ENCODE measurements at places on chromosomes 6 and 20.

GRCh38 chr6:170165085-170165470, 125.8 kb downstream of the DLL1 start:
- DNase-seq, result no peak

DNA sequence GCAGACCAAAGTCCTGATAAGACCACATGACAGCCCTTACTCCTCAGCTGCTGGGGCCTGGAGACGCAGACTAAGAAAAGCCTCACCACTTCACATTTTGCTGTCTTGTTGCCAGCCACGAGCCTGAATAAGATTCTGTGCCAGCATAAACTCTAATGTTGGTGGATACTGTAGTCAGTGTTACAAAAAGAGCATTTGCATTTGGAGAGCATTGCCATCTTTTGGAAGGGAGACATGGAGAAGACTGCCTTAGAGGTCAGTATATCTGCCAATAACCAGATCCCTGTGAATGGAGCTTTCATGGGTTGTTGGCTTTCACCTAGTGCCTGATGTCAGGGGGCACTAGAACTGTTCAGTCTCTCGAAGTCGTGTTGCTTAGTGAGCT, 315.2 kb downstream of the ZFAND3 start:
- DNase-seq, result no peak

DNA sequence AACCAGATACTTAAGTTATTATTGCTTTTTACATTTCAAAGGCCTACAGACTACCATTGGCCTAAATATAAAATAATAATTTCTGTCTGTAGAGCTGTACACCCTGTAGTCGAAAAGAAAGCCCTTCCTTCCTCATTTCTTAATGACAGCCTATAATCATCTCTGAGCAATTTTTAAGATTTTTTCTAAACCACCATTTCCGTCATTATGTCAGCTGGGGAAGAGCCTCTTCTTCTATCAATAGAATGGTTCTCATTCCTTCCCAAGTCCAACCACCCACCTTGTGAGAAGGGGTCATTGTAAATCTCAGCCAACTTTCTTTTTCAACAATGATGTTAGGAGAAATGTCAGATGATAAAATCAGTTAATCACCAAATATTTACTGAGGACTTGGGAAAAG, 91.8 kb downstream of the PLEKHG1 start:
- no peak for DNase-seq

GRCh38 chr6:150377211-150377781, 8.5 kb downstream of the IYD start:
- DNase-seq, result no peak

DNA sequence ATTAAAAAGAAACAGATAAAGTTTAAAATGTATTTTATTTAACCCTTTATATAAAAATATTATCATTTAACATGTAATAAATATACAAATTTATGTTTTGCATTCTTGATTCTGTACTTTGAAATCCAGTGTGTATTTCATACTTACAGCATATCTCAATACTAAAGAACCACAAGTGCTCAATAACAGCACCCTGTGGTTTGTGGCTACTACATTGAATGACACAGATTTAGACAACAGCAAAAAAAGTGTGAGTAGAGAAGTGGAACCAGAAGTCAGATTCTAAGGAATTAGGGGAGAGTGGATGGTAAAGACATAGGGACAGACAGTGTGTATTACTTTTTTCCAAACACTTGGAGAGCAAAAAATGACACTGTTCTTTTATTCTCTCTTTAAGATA, 524.5 kb downstream of the BMP2 start:
- DNase-seq, result no peak

DNA sequence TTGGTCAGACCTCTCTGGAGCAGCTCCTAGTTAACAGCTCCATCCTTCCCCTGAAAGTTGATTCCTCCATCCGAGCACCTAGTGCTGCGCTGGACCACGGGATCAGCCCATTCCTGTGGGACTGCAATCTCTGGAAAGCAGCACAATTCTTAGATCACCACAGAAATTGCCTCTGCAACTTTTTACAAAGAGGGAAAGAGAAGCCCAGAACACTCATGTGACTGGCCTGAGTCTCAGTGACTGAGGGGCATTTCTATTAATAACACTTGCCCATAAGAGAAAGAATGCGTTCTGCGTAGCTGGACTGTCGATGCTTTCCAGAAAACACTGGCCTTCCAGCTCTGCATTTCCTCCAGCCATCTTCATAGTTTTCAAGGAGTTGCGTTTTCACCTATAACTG, 18.3 kb downstream of the MPC1 start:
- DNase-seq, result no peak

GRCh38 chr6:2385471-2385983, 140.1 kb upstream of the GMDS start:
- DNase-seq, result no peak

DNA sequence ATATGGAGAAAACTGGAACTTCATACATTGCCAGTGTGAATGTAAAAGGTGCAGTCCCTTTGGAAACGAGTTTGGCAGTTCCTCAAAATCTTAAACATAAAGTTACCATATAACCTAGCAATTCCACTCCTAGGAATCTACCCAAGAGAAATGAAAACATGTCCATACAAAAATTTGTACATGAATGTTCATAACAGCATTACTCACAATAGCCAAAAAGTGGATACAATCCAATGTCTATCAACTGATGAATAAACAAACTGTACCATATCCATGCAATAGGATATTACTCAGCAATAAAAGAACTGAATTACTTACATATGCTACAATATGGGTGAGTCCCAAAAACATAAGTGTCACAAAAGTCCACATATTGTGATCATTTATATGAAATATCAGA, 48.7 kb upstream of the ERVFRD-1 start:
- DNase-seq, result no peak

GRCh38 chr6:105994118-105994590, 92.0 kb upstream of the PRDM1 start:
- peak; percentile 64 for DNase-seq

- no peak for DNase-seq
Measured at GRCh38 chr20:11192106-11192505, 518.3 kb upstream of the JAG1 start.

DNA sequence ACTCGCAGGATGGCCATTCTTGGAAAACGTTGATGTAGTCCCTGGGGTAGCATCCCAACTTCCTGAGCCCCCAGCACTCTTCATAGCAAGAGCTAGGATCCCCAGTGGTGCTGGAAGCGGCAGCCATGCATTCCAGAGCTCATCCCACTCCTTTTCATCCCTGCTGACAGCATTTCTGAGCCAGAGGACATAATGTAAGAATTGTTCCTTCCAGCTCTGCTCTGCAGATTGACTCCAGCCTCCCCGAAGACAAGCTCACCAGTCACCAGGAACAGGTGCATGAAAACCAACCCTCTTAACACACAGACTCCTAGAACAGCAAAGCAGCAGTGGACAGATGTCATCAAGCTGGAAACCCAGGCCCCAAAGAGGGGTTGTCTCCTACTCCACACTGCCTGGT, 3.8 kb downstream of the SLC13A3 start:
- no peak for DNase-seq

DNA sequence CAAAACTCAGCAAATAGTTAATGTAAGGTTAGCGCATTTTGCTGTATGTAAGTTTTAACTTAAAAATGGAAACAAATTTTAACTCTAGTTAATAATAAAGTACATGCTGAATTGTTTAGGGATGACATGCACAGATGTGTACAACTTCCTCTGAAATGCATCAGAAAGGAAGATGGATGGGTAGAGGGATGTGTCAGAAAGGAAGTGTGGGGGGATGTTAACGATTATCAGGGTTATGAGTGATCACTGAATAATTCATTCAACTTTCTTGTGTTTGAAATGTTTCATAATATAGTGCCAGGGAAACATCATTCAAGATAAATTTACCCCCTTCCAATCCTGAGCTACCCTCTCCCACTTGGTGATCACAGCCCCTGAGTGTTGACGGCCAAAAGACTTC, 87.6 kb downstream of the FOXA2 start:
- no peak for DNase-seq

- DNase-seq, result no peak
Measured at GRCh38 chr20:23446505-23446904, 6.2 kb downstream of the CST11 start.
